ENCODE measurements at places on chromosomes 11 and 22.

DNA sequence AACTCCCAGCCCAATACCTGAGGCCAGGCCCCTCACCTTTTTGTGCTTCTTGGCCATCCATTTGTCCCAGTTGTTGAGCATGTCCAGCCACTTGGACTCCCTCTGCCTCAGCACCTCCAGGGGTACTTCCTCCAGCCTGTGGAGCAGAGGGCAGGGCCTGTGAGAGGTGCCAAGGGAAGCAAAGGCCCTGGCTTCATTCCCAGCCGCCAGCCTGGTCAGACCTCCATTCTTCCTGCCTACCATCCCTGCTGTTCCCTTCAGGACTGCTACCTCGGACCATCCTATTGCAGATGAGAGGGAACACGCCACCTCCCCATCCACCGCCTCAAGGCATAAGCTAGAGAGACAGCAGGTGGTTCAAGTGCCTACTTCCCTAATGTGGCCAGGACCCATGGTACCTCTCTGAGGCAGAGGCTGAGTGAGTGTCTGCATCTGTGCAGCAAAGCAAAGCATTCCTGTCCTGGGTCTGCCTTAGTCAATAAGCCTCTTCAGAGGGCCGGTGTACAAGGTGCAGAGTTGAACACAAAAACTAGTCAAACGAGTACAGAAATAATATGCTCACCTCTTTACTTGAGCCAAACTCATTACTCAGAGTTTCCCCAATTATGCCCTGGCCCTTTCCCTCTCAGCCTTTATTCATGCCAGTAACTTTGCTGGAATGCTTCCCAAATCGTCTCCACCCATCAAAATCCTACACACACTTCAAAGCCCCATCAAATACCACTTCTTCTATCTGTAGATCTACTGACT, 15.4 kb upstream of the CASTOR1 start:
- no peak for DNase-seq

GRCh38 chr11:126694065-126694625, 306.4 kb downstream of the KIRREL3 start:
- DNase-seq: no peak

- no peak for DNase-seq
Observed at GRCh38 chr22:48968201-48968959, 859.3 kb downstream of the BRD1 start.

GRCh38 chr22:46577368-46578249, 40.2 kb upstream of the CELSR1 start:
- DNase-seq: no peak

DNA sequence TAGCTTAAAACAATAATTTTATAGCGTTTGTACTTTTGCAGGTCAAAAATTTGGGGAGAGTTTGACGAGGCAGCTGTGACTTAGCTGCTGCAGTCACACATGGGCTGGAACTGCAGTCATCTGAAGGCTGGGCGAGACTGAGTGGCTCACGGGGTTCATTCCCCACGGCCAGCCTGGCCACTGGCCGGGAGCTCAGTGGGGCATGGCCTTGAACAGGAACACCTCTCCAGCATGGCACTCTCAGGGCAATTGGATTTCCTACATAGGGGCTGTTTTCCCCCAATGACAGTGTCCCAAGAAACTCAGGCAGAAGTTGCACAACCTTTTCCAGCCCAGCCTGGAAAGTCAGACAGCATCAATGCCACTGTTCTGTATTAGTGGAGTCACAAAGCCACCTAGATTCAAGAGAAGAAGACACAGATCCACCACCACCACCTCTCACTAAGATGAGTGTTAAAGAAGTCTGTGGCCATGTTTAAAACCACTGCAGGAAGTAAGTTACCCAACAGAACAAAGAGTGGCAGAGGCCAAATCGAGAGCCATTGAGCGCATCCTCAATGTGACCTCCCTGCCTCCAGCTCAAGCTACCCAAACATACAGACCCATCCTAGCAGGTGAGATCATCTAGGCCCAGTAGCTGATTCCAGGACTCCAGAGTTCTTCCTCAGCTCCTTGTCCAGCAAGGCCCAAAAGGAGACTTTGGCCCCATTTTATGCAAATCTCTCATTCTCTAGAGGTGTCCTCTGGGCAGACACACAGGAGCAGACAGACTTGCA, 618.7 kb upstream of the CADM1 start:
- no peak for DNase-seq

DNA sequence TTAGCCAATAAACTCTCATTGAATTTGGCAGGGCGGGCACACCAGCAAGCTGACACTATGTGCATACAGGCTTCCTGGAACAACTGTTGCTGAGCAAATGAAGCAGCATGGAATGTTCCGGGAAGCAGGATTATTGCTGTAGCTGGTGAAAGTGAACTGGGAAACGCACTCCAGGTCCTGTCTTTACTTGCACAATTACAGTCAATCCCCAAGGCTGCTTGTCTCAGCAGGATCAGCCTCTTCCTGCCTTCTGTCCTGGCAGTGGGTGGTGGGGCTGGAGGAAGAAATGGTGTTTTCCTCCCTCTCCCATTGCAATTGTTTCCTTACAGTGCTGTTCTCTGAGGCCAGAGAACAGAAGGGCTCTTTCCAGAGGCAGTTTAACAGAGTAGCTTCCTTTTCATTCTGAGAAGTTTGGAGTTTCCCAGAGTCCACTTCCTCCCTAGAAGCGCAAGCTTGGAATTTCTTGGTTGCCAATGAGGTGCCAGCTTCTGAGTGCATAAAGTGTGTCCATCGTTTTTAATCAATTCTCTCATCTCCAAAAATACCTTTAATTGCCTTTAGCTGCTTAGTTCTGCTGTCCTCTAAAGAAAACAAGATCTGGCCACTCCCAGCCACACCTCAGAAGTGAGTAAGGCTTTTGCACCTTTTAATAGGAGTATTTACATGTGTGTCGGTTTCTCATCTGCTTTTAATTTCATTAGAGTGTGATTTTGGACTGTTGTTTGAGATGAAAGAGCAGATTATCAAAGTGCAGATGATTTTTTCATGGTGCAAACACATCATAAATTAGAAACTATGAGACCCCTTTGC, 19.9 kb downstream of the CD44 start:
- no peak for DNase-seq

DNA sequence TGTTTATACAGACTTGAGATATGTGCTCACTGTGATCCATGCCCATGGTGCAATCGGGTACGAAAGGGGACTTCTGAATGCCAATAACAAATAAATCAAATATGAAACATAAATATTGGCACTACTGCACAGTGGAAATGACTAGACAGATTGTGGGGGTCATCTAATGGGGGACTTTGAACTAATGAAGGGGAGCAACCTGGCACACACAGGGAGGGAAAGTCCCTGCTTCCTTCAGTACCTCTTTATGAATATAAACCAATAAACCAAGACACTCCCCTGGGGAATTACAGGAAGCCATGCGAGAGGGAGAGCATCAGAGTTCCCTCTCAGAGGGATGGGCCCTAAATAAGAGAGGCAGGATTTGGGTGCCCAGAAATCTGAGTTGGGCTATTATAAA, 21.1 kb downstream of the MIF start:
- DNase-seq: no peak

GRCh38 chr11:69442807-69443137, 38.7 kb upstream of the LINC01488 start:
- DNase-seq: no peak

- no peak for DNase-seq
Observed at GRCh38 chr22:27501191-27501936, 300.2 kb downstream of the MN1 start.

DNA sequence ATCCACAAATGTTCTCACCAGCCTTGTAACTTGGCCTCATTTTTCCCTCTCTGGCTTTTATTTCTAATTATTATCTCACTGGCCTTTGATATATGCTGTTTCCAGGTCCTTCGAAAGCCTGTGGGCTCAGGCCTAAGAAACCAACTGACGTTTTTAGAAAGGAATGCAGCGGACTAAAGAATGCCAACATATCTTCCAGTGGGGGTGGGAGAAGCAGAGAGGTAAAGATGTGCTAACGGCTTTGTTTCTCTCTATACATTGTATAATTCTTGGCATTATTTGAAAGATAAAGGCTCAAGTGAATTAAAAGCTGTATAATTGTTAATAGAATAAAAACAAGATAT, 28.2 kb downstream of the OR6Q1 start:
- DNase-seq: no peak

DNA sequence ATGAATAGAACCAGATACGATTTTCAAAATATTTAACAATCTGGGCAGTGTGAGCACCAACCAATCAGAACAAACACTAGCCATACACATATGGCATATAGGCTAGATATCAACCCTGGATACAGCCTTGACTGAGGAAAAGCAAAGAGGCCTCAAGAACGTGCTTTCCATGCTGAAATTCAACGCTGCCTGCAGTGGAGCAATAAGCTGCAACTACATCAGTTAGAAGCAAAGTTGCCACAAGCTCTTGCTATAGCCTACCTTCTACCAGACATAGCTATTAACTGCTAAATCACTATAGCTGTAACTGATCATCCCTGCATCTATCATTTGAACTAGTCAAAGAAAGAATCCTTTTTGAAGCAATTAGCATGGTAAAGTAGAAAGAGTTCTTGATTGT, 42.5 kb downstream of the DENND5A start:
- no peak for DNase-seq
